Bronchial epithelial cell (primary cell): ENCODE measurements at places on chromosomes 5 and 9. TPM values are rescaled to one million over a fixed set of nuclear protein-coding genes. Genes with fewer than 3 reads are reported as not detected.

DNA sequence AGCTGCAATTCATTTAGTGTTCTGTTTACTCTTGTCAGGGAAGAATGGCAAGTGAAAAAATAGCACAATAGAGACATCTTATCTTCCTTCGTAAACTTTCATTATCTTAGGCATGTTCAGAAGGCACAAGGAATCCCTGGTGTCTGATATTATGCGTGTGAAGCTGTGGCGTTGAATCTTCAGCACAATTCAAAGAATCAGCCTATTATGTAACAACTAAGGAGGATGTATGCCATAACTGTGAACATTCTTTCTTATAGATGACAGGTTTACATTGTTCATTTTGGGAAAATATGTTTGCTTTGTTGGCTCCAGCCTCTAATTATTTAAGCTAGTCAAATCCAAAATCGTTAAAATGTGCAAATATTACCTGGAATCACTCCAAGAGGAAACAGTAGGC, 446.1 kb downstream of the ANXA1 start:
- no peak for DNase-seq

DNA sequence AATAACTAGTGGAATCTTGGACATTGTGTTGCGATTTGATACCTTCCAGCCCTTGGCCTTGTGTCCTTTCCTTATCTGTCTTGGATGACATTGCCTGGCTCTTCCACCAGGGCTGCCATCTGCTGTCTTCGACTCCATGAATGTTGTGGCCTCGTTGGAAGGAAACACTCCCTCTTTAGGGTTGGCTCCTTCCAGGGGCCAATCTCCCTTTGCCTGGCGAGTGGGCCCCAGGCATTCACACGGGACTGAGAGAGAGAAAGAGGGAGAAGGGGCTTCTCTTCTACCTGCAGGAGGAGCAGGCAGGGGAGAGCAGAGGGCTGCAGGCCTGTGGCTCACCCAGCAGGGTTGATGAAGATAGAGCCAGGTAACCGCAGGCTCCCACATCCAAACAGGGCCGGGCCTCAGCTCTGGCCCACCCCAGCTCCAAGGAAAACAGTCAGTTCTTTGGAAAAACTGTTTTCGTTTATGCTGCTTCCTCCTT, 31.3 kb downstream of the FGF1 start:
- DNase-seq = no peak

MAMDC4 gene
- total RNA-seq = 1.1 and 1.5 TPM in 2 replicates

DNA sequence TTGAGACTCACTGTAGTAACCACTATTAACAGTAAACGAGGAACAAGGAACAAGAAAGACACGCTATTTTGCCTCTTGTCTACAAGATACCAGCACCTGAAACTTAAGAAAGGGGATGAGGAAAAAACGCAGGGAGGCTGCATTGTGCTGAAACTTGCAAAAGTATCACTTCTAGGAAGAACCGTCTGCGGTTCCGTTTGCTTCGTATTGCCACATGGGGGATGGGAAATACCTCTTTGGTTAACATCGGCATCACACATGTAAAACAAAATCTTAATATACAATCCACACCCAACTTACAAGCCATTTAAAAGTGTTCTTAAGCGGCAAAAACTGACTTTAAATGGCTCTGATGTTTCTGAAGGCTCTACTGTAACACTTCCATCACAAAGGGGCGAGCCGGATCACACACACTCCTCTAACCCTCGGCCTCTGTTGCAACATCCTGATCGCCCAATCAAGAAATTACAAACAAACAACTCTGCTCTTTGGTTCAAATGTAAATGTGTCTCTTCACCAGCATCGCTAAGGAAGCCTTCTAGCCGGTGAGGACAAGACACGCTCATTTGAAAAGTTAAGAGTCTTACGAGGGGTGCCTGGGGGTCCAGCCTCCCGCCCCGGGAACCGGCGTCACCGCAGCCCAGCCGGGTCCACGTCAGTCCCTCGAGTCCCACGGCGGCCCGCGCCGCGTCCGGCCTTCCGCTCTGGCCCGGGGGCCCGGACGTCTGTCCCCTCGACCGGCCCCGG, 621 bp downstream of the SEC16A start:
- peak; percentile 28 for DNase-seq

- no peak for DNase-seq
Observed at GRCh38 chr9:14106699-14107098, 207.2 kb downstream of the NFIB start.

- DNase-seq = no peak
Observed at GRCh38 chr5:111582451-111582850, 70.1 kb upstream of the STARD4 start.

- DNase-seq = no peak
Observed at GRCh38 chr9:8188723-8189407, 389.3 kb upstream of the DMAC1 start.

LCN12 gene
- total RNA-seq = 0.13 TPM in 1 of 2 replicates, not detected in the other

DNA sequence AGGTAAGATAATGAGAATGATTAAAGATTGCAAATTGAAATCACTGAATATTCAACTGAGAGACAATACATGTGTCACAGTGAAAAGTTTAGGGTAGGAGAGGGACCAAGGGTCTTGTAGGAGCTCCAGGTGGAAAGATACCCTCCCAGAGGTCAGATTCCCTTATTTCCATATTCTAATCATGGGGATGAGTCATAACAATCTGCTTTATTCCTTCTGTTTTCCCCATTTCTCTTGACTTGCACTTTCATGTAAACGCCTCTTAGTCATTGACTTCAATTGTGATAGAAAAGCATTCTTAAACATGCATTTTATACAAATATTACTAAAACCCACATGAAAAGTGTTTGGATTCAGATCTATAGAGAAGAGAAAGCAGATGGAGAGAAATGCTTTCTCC, 81.3 kb upstream of the CTSL start:
- DNase-seq = no peak

DNA sequence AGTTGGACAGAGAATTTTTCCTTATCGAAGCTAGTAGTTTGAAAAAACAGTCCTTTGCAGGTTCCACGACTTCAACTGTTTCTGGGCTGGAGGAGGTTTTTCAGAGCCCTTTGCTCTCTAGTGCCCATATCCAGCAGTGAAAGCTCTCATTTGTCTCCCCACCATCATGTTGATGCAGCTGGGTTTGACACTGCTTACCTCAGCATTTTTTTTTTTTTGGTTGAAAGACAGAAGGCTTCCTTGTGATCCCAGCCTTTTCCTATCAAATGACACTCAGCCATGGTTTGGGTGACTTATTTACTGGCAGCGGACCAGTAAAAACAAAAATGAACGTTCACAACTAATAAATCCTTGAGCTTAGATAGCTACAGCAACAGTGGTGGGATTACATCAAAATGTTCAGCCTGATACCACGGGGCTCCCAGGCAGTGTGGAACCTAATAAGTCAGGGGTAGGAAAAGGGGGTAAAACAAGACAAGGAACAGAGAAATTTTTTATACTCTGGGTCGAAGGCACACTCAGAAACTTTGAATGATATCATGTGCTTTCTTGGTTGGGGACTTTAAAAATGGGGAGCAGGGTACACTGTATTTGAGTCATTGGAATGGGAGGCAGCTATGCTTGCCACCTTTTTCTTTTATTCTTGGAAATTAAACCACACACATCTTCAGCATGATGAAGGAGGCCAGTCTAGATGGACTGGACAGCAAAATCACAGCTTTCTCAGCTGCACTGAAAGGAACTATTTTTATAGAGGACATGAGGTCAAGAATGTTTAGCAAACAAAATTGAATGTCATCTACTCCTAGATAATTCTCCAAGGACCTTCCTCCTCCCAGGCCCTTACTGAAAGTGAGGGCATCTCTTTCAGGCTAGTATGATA, 308.9 kb upstream of the MPDZ start:
- DNase-seq = no peak
